ENCODE measurements at places on chromosomes 6 and 20.
A peak's percentile ranks its signal among the peaks of the same experiment; 100 is the strongest.

GRCh38 chr6:162442687-162443086 is 284.9 kb downstream of the PRKN start:
- DNase-seq = peak; percentile 1

DNA sequence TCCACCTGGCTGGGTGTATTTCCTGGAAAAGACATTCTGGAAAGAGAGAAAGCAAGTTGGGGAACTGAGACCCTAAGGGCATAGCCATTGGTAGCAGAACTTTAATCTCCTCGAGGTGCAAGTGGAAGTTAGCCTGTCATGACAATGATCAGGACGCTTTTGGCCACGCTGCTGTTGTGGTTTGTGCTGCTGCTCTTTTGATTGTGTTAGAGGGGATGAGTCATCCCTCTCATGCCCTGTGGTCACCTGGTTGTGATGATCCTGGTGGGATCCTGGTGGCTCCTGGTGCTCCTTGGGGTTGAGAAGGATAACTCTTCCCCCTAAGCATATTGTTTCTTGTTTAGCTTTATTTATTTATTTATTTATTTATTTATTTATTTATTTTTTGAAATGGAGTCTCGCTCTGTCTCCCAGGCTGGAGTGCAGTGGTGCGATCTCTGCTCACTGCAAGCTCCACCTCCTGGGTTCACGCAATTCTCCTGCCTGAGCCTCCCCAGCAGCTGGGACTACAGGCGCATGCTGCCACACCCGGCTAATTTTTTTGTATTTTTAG is 350.3 kb downstream of the KIF16B start:
- DNase-seq = peak; percentile 3

- DNase-seq = no peak
These were observed 1014.6 kb downstream of the GRIK2 start for GRCh38 chr6:102407886-102408741.

DNA sequence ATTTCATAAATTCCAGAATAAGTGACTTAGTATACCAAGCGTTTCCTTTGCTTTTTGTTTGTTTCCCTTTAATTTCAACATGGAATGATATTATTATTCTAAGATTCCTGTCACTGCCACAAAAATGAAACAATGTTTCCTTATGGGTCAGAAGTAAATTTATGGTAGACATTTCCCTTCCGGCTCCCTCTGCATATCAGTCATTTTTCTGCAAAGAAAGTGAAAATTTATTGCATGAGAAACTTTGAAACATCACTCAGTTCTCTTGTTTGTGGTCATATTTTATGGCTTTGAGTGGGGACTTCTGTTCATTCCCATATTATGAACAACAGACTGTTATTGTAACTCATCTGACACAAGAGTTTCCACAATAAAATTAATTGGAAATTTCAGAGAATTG is 97.8 kb downstream of the NKAIN2 start:
- DNase-seq = peak; percentile 51

- no peak for DNase-seq
These were observed 187.0 kb upstream of the TAB2 start for GRCh38 chr6:149130508-149130907.

DNA sequence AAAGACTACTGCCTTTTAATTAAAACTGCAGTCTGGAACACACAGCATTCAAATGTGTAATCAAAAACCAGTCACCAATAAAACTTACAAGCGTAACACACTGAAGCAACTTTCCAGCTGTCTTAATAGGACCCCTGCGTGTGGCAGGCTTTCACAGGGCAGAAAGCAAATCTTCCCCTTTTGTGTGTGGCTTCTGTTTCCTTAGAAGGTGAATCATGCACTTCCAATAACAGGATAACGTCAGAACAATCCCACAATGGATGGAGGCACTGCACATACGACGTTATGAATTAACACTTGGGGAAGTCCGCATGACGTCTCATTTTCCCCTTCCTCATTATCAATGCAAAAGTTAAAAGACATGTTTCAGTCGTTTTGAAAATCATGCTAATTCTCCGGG is 44.8 kb downstream of the INSM1 start:
- DNase-seq = peak; percentile 53

- DNase-seq = no peak
These were observed 92.7 kb upstream of the DTNBP1 start for GRCh38 chr6:15755526-15755925.

- DNase-seq = no peak
These were observed 10.6 kb upstream of the TENT5A start for GRCh38 chr6:81763051-81763450.

GRCh38 chr20:43870484-43870883 is 44.2 kb upstream of the TOX2 start:
- DNase-seq = no peak

GRCh38 chr6:138582573-138582972 is 83.3 kb upstream of the NHSL1 start:
- no peak for DNase-seq

DNA sequence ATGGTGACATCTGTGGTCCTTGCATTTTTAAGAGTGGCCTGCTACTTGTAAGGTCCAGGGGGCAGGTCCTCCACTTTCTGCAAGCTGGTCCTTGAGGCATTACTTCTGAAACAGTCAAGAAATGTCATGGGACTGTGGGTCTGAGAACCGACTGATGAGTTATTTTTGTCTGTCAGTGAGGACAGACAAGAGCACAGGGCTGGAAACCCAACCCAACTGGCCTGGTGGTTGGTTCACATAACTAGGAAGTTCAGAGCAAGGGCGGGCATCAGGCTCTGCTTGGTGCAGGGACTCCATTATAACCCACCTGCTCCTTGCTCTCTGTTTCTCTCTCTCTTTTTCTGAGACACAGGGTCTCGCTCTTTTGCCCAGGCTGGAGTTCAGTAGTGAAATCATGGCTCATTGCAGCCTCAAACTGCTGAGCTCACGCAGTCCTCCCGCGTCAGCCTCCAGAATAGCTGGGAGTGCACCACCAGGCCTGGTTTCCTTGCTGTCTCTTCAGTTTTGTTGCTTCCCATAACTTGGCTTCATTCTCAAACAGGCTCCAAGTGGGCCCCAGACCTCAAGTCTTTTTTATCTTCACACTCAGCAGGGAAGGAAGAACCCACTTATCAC is 9.2 kb downstream of the CST3 start:
- no peak for DNase-seq

GRCh38 chr6:138211048-138211581 is 7.2 kb downstream of the PBOV1 start:
- no peak for DNase-seq

DNA sequence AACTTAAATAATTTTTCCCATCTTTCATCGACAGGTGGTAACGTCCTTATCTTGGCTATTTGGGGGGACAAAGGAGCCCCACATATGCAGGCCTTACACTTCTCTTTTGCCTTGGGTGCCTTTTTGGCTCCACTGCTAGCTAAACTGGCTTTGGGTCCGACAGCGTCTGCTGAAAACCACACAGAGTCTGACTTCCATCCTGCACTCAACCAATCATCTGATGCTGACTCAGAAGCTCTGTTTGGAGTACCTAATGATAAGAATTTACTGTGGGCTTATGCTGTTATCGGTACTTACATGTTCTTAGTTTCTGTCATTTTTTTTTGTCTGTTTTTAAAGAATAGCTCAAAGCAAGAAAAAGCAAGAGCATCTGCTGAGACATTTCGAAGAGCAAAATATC is 178.5 kb downstream of the SLC16A10 start:
- DNase-seq = no peak

- DNase-seq = no peak
These were observed 37.2 kb downstream of the EDN1 start for GRCh38 chr6:12327391-12327790.

DNA sequence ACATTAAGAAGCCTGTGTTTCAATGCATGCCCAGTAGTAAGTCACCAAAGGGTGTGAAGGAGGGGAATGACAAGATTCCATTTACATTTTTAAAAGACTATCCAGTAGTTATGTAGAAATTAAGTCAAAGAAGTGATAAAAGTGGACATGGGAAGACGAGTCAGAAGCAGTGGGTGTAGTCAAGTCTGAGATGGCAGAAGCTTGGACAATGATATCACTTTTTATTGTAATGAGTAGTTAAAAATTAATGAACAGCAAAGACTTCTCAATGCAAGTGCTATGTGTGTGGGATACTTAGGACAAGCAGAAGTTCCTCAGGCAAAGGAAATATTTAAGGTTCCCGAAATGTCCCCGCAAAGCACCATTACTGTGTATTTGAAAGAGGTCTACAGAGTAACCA is 156.0 kb downstream of the DST start:
- no peak for DNase-seq

- no peak for DNase-seq
These were observed 23.7 kb upstream of the ZC3H12D start for GRCh38 chr6:149508485-149508884.

GRCh38 chr6:81747327-81747726 is 5.2 kb downstream of the TENT5A start:
- no peak for DNase-seq

DNA sequence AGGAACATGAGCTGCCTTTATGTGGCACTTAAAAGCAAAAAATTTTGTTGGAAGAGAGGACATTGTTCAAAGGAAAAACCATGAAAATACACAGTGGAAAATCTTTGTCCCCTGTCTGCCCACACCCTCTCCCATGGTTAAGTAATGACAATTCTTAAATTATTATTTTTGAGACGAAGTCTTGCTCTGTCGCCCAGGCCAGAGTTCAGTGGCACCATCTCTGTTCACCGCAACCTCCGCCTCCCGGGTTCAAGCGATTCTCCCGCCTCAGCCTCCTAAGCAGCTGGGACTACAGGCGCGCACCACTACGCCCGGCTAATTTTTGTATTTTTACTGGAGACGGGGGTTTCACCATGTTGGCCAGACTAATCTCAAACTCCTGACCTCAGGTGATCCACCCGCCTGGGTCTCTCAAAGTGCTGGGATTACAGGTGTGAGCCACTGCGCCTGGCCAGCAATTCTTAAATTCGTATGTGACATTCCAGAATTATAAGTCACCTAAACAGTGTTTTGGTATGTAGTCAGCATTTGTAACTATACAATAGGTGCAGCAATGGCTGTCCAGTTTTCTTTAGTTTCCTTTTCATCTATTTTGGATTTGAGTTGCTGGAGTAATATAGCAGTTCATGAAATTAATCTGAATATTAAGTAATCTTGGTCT is 636 bp upstream of the SSR1 start:
- DNase-seq = no peak

DNA sequence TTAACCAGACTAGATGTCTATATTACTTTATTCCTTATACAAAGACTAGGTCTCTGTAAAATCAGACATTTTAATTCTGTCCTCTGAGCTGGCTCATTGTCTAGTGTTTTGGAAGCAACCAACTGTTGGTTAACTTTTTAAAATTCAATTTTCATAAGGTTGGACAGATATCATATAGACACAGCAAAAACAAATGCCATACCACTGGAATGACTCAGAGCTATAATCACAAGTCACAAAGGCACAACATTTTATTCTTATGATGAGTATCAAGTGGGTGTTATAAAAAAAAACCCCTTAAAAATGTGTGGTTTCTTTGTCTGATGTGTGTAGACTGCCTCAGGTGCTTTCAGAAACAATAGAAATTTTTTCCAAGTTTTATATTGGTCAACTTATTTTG is 296.2 kb upstream of the MARCKS start:
- no peak for DNase-seq

DNA sequence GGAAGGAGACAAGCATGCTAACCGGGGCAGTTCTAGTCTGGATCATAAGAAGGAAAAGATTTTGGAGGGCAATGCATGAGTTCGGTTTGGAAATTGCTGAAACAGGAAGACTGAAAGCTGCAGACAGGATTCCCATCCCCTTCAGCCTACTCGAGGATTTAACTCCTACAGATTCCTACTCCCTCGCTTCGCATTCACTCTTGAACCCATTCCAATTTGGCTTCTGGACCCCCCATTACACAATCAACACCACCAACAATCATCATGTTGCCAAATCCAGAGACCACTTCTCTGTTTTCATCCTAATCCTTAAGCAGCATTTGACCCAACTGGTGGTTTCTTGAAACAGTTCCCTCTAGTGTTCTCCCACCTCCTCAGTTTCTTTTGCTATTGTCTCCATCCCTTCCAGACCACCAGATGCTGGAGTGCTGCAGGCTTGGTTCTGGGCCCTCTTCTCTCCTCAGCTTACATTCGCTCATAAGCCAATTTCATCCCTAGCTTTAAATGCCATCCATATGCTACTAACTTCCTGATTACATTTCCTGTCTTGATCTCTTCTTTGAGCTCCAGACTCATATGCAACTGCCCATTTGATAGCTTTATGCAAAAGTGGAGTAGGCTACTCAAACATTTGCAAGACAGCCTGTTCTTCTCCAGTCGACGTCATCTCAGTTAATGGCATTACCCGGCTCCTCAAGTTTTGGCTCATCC is 66.5 kb downstream of the DTNBP1 start:
- DNase-seq = peak; percentile 17

DNA sequence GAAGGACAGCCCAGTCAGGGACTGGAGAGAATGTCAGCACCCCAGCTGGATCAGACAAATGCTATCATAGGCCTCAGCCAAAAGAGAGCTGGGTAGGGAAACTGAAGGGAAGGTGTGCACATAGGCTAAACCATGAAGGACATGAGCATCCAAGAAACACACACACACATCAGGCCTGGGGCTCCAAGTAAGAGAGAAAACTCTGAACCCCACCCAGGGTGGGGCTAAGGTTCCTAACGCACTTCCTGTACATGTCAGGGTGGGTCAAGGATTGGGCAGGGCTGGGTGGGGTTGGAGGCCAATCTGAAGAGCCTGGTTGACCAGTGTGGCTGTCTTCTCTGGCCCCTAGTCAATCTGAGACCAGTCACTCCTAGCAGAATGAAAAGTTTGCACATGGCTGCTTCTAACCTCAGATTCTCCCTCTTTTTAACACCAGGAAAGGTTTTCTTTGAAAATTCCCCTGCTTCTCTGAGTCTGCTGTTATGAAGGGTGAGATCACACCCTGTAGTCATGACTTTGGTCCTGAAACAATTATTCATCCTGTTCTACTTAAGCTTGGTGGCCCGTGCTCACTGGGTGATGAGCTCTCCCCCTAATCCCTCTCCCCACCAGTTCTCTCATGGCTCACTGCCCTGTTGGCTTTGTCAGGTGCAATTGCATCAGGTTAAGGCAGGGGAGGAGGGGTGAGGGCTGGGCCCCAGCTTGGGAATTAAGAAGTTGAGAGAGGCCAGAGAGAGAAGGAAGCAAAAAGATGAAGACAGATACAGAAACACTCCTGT is 88.4 kb downstream of the MAFB start:
- DNase-seq = no peak

DNA sequence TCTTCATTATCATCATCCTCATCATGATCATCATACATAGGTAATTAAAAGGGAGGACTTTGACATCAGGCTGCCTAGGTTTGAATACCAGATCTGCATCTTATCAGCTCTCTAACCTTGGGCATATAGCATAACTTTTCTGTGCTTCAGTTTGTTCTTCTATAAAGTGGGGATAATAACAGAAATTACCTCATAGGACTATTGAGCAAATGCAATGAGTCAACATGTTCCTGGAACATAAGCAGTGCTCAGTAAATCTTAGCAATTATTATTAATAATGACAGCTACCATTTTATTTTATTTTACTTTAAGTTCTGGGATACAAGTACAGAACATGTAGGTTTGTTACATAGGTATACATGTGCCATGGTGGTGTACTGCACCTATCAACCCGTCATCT is 7.2 kb downstream of the C20orf202 start:
- DNase-seq = no peak

Measured in common myeloid progenitor, CD34-positive (primary cell).